ENCODE measurements at places on chromosomes 11 and 22.
A peak's percentile ranks its signal among the peaks of the same experiment; 100 is the strongest.

- no peak for DNase-seq
Measured at GRCh38 chr11:133106417-133106816, 425.9 kb downstream of the OPCML start.

GRCh38 chr22:40651563-40652501 lies 15.3 kb upstream of the MRTFA start:
- peak; percentile 82 for DNase-seq

- no peak for DNase-seq
Measured at GRCh38 chr22:30400159-30400558, 3.3 kb downstream of the SEC14L2 start.

DNA sequence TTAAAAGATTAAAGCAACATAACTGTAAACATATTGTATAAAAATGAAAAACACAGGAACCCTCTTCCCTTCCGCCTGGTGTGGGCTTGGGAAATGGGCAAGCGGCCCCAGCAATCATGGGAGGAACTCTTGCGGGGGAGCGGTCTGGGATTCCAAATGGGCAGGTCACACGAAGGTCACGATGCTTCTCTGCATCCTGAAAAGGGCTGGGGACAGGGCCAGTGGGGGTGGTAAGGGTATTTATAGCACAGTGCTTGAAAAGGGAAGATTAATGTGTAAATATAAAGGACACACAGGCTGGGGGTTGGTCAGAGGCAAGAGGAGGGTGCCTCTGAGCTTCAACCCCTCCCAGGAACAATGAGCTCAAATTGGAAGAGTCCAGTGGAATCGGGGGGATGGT lies 46.9 kb upstream of the OR4B1 start:
- no peak for DNase-seq

DNA sequence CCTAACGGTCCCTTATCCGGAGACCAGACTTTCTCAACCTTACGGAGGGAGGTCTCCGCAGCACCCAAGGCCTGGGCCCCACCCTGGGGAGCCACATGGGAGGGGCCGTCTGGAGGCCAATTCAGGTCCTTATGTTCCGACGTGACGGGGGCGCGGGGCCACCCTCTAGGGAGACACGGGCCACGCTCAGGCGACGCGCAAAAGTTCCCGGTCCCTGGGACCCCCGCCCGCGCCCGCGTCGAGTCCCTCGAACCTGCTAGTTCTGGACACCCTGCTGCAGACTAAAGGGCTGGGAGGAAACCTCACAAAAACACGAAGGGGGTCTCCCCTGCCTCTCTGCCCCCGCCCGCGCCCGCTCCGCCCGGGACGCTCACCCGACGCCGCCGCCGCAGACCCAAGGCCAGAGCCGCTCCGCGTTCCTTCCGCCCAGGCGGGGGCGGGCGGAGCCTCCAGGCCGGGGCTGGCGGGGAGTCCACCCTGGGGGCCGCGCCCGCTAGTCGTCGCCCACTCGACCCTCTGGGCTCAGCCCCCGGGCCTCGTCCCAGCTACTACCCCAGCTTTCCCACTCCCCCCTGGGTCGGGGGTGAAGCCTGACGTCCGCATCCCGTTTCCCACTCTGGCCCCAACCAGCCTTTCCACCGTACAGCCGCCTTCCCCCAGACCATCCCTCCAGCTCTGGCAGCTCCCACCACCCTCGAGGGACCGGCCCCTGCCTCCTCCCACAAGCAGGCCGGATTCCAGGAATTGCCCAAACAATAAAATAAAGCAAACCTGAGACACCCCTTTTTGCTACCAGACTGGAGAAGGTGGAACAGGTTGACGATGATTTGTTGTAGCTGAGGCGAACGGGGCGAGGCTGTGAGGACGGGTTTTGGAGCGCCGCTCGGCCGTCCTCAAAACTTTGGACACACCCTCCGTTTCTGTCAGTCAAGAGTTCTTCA lies 2.7 kb downstream of the RNH1 start:
- DNase-seq, result no peak

DNA sequence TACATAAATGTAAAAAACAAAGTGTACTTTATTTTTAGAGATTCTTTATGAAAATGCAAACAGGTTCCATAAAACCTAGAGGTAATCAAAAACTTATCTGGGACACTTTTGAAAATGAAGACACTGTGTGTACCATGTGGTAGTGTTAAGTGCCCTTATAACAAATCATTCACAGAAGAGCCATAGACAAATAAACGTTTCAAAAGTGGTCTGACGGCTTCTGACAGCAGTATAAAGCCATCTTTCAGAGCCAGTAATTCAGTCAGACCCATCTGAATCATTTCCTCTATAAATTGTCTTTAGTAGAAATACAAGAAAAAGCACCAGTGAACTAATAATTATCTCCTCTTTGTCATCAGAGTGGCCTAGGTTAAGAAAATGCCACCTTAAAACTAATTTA lies 100.0 kb downstream of the PAX6 start:
- DNase-seq, result no peak
